Islet precursor cell (in vitro differentiated cells): ENCODE measurements at places on chromosomes 5 and 9.
A peak's percentile ranks its signal among the peaks of the same experiment; 100 is the strongest.

DNA sequence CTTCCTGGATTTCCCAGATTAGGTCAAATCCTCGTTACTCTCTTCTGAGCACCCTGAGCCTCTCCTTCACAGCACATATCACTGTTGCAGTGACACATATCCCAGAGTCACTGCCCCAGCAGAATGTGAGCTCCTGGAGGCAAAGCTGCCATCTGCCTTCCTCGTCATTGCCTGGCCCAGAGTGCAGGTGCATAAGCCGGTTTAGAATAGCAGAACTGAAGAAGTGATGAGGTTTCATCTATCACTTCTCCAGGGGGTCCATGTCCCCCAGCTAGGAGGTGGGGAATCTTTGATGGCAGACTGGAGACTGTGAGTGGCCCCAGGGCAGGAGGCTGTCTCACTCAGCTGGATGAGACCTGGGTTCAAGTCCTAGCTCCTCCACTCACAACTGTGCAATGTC lies 25.8 kb downstream of the NIPAL4 start:
- no peak for DNase-seq

DNA sequence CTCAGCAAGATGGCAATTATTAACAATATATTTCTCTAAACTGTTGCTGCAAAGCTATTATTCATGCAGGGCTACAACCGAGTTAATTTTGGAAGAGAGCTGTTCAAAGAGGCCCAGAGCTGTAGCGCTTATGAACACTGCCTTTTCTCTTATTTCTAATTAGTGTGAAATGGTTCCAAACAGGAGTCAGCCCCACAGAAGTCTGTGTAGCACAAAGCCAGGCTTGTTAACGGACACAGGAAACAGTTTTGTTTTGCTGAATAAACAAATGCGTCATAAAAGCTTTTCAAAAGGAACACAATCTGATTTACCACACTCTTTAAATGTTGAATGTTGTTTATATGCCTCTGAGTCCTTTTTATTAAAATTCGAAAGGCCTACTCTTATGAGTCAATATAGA lies 396.5 kb downstream of the ANXA1 start:
- no peak for DNase-seq

DNA sequence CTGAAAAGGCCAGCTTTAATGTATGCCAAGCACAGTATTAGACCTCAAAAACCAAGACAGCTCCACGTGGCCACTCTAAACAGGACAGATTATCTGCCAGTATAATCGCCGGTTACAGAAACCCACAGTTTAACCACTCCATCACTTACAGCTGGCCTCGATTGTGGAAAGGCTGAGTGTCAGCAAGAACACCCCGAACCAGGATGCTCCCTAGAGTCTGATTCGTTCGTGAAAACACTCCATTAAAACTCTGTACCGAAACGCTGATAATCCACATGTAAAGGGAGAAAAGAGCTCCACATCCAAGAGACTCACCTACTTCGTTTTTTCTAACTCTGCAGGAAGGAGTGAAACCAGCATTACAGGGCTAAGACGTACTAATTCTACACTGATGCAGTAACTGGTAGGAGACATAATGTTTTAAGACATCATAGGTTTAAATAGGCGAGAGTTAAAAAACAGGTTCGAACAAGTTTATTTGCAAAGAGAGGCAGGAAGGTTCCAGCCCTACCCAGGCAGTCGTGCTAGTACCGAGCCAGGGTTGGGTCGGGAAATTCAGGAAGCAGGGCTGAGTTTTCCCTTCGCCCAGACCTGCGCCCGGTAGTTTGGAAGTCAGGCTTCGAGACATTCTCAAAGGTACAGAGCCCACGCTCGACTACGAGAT lies 949 bp downstream of the SERINC5 start:
- no peak for DNase-seq

DNA sequence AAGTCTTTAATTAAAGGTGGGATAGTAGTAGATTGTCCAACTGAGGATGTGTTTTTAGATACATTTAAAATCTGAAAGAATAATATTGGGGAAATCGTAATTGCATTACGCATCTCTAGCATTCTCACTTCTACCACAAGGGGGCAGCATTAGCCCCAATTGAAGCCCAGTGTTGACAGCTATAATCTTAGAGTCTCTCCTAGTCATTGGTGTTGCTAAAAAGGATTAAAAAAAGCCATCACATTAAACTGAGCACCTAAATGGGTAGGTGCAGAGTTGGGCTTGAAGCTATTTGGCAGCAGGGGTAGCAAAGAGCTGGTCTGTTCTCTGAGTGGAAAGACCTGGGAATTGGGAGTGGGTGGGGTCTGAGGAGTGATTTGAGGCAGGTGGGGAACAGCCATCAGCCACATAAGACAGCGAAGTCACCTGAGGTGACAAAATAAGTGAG lies 177.2 kb downstream of the OSTF1 start:
- no peak for DNase-seq

GRCh38 chr5:68960456-68960855 lies 133.4 kb upstream of the SLC30A5 start:
- no peak for DNase-seq

- DNase-seq, result peak; percentile 90
Measured at GRCh38 chr9:129482521-129483414, 138.1 kb downstream of the C9orf50 start.

DNA sequence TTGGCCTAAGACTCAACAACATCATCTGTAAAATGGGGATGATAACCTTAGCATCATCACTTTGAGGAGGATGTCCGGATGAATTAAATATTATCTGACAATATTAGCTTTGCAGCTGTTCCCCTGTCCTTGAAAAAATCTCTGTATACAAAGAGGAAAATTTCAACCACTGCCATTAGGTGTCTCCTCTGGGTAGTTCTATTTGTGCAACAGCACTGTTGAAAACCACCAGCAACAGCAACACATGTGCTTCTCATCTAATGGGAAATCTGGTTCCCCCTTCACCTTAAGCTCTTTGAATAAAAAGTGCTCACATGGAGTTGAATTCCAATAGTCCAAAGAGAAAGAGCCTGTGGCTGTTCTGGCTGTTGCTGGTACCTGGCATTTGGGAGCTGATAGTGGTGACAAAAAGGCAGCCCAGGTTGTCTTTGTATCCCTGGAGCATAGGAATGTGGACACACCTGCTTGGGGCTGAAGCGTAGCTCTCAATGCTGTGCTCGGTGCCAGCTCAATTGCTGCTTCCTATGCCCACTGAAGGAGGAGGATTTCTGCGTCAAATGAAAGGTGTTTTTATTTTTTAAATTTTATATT lies 322.1 kb upstream of the MSX2 start:
- peak; percentile 72 for DNase-seq

DNA sequence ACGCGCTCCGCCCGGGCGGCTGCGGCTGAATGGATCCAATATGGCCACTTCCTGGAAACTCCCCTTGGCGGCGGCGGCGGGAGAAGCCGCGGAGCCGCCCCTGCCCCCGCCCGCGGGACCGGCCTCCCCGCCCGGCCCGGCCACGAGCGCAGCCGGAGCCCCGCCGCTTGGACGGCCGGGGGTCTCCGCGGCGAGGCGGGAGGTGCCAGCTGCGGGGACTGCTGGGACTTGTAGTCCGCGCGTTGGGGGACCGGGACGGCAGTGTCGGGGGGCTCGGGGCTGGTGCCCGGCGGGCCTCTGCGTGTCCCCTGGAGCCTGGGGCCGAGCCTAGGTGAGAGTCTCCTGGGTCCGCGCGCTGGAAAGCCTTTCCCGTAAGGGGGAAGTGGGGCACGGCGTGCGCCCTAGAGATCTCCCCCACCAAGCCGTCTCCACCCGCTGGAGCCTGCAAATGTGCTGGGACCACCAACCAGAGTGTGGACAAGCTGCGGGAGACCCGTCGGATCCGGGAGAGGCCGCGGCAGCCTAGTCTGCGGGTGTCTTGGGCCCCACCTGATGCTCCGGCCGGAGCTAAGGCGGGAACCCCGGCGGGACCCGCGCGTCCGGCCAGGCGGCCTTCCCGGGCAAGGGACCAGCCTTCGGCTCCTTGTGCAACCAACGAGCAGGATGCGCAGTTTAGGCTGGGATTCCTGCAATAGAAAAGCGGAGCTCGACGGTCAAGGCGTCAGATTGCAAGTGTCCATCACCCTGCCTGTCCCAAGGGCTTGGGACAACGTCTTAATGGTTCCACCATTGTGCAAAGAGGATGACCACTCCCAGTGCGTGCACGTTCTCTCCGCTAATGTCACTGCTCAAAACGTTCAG lies at the start of gene SEPTIN8:
Gene SEPTIN8, minus strand, starts transcription at position 31 of the 861 bp plus-strand sequence. CDS start 102 bp downstream, outside the sequence.
- peak; percentile 71 for DNase-seq
